ENCODE measurements at places on chromosomes 12 and 14.
A peak's percentile ranks its signal among the peaks of the same experiment; 100 is the strongest.

- no peak for DNase-seq
Measured at GRCh38 chr14:96999654-97000155, 202.5 kb downstream of the VRK1 start.

- no peak for DNase-seq
Measured at GRCh38 chr14:31934767-31935266, 142.3 kb upstream of the ARHGAP5 start.

DNA sequence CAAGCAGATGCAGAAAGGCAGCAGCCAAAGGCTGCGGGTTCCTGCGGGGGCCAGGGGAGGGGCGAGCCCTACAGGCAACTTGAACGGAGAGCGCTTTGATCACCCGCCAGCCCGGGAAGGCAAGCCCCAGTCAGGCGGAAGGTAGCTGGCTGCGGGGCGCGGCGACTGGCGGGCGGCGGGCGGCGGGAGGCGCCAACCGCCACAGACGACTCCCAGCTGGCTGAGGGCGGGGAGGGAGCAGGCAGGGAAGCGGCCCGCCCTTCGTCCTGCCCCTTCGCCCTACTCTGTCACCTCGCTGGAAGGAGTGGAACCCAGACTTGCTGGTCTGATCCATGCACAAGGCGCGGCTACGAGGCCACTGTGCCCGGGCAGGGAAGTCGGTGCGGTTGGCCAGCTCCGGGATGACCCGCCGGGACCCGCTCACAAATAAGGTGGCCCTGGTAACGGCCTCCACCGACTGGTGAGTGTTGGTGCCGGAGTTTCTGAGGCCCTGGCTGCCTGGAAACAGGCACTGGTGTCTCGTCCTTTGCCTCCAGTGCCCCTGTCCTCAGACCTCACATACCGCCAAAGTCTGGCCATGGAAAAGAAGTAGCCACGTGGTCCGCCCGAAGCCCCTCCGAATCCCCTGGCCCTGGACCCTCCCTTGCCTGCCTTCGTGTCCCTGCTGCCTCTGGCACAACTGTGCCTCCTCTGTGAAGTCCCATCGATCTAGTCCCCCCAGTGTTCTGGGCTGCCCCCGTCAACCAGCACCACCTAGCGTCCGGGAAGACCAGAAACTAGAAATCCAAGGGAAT, 15.4 kb upstream of the CARMIL3 start:
- peak; percentile 83 for DNase-seq

DNA sequence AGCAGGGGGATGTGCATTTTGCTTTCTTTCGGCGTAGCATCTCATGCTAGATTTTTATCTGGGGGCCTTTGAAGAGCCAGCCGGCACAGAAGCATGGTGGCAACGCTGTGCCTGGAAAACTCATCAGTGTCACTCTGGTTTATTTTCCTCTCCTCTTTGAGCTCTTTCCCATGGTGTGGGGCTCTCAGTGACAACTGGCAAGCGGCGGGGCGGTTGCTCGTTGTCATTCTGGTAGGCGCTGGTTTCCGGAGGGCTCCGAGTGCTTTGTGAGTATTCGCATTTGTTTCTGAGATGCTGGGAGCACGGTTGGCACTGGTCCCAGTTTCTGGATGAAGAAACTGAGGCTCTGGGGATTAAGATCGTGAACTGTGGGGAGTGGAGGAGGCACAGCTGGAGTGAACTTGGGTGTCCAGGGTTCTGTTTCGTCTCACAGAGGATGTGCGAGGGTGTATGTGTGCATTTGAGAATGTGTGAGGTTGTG, 23.3 kb downstream of the TPCN1 start:
- no peak for DNase-seq

- peak; percentile 100 for DNase-seq
Measured at GRCh38 chr12:111405149-111405858, 419 bp upstream of the SH2B3 start.

- no peak for DNase-seq
Measured at GRCh38 chr12:22268973-22269372, 65.5 kb downstream of the ST8SIA1 start.

- no peak for DNase-seq
Measured at GRCh38 chr12:102562836-102563425, 82.6 kb upstream of the IGF1 start.

DNA sequence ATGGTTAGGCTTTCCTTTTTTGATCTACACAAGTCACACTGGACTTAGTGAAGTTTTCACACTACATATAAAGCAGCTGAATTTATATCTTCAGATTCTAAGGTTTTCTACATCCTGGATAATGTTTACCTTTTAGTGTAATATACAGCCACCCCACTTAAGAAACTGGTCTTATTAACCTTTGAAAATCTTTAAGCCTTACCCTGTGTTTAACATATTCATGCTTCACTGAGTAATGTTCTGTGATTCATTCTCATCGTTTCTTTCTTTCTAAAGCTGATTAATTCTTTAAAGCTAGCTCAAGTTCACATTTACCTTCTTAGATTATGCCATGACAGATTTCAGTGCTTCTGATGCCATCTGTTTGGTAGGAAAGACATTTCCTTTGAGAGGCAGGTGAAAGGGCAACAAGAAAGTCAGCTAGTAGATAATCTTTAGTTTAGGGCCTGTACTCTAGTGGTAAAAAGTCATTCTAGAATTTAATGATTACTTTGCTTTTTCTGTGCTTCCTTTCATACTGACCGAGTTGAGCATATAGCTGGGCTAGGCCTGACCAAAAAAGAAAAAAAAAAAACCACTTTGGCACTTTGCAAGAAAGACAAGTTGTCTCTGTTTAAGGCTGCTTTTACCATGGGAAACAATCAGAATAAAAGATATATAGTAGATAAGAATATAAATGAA, 690.9 kb upstream of the FBXO33 start:
- DNase-seq: no peak

GRCh38 chr12:96378319-96378718, 21.9 kb downstream of the CDK17 start:
- no peak for DNase-seq
